Stimulated activated CD4-positive, alpha-beta T cell treated with anti-CD3 and anti-CD28 coated beads, TNF-alpha, amount 100 ng/mL, for 24 hours (primary cell): ENCODE measurements at places on chromosomes 1 and 21.

DNA sequence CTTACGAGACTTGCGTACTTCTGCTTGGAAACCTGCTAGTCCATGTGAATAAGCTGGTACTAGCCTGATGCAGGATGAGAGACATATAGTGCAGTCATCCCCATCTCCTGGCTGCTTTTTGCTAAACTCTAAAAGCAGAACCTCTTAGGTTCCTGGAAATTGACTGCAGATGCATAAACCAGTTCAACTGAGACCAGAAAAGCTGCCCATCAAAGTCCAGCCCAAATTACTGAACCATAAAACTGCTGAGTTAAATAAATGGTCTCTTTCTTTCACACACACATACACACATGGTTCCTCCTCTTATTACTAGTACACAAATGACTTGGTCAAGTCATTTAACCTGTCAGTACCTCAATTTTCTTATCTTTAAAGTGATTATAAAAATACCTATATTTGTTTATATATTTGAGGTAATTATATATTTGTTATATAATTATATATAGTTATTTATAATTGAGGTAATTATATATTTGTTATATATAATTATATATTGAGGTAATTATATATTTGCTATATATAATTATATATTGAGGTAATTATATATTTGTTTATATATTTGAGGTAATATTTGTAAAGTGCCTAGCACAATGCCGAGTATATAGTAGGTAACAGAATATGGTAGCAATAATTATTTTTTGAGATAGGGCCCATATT, 25.2 kb upstream of the RABGAP1L start:
- no peak for DNase-seq

DNA sequence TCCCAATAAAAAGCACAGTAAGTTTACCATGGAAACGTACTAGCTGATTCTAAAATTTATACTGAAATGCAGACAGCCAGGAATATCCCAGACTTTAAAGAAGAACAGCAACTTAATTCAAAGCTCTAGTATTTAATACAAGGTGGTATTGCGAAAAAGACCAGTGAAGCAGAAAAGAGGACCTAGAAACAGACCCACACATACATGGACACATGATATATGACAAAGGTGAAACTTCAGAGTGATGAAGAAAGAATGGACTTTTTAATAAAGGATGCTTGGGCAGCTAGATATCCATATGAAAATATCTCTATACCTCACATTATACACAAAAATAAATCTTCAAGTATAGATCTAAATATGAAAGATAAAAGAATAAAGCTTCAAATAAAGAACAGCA, 62.6 kb downstream of the COP1 start:
- no peak for DNase-seq

- DNase-seq, result no peak
Measured at GRCh38 chr1:17199267-17200044, 5.5 kb upstream of the PADI1 start.

- no peak for DNase-seq
Measured at GRCh38 chr1:212641956-212642355, 33.4 kb downstream of the ATF3 start.

DNA sequence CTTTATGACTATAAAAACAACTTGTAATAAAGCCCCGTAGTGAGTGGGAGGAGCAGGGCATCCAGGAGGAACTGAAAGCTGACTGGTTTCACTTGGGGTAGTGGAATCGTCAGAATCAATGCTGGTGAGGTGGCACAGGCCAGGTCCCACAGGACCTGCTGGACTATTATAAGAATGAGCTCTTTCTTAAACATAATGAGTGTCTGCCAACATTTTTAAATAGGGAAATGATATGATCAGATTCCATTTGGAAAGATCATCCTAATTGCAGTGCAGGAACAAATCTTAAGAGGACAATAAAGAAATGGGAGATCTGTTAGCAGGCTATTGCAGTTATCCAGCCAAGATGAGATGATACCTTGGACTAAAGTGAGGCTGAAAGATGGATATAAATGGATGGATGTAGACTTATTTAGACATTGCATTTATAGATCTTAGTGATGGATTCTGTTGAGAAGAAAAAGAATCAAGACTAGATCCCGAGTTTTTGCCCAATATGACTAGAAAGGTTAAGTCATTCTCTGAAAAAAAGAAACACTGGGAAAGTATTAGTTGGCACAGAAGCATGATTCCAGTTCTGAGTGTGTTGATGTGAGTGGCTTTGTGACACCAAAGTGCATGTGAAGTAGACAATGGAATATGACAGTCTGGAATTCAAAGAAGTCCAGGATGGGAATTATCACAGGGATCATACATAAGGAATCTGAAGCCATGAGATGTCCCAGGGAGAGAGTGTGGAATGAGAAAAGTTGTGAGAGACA, 153.3 kb upstream of the SGIP1 start:
- DNase-seq, result no peak

GRCh38 chr1:237004116-237004515, at the start of gene MT1HL1:
Gene MT1HL1, minus strand, starts transcription at chr1:237004441. Its CDS starts 69 bp downstream, at chr1:237004372.
- no peak for DNase-seq

DNA sequence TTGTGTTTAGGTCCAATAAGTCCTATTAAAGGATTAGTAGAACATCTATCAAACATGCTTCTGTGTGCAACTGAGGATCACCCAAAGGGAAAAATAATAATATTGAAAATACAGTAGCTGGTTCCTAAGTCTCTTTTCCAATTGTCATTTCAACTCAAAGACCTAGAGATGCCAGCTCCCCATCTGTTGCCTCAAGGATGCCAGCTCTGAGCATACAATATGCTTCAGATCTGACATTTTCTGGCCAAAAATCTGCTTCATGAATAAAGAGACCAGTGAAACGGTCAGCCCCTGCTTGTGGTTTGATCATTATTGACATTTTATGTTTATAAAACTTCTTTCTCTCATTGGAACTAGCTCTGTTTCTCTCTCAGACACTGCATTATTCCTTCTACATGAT, 72.9 kb downstream of the CCDC185 start:
- no peak for DNase-seq

DNA sequence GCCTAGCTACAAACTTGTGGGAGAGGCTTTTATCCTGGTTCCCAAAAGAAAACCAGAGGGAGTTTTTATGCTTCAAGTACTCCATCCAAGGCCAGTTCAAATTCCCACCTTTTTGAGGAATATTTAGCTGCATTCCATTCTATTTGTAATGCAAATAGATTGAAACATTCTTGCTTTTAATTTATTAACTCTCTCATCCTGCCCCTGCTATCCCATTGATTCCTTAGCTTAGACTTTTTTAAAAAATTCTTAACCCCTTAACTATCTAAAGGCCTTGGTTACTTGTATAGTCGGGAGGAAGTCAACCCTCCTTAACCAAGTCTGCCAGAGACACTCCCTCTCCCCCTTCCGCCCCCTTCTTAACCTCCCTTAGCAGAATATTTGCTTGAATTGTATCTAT, 2.5 kb upstream of the MOV10 start:
- no peak for DNase-seq

GRCh38 chr1:157580179-157580827, 17.6 kb downstream of the FCRL4 start:
- no peak for DNase-seq
